Stimulated activated CD8-positive, alpha-beta memory T cell treated with anti-CD3 and anti-CD28 coated beads, Interleukin-7, amount 100 ng/mL, for 1 hour (primary cell): ENCODE measurements at places on chromosomes 11 and 22.
A peak's percentile ranks its signal among the peaks of the same experiment; 100 is the strongest.

GRCh38 chr11:78514922-78515502, 59.7 kb downstream of the NARS2 start:
- DNase-seq = no peak

- DNase-seq = no peak
Measured at GRCh38 chr11:128981254-128981653, 38.6 kb upstream of the TP53AIP1 start.

- DNase-seq = no peak
Measured at GRCh38 chr22:46517255-46517761, 20.1 kb downstream of the CELSR1 start.

DNA sequence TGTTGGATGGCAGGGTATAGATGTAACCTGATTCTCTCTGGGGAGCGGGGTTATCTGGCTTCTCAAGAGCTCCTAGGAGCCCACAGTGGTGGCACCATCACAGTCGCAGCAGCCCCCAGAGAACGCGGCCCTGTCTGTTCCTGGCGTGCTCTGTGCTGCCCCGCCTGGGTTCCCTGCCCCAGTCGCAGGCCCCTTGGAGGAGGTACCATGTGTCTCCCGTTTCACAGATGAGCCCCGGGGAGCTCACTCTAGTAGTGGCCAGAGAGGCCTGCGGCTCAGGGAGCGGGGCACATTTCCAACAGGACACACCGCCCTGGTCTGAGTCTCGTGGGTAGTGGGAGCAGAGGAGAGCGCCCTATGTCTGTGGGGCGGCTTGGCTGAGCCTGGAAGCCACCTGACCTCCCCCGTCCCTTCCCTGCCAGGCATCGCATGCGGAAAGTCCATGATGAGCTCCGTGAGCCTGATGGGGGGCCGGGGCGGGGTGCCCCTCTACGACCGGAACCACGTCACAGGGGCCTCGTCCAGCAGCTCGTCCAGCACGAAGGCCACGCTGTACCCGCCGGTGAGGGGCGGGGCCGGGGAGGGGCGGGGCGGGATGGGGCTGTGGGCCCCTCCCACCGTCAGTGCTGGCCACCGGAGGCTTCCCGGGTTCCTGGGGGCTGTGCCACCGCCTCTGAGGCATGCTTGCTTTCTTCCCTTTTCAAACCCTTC, 21.0 kb upstream of the PPP6R3 start:
- no peak for DNase-seq

DNA sequence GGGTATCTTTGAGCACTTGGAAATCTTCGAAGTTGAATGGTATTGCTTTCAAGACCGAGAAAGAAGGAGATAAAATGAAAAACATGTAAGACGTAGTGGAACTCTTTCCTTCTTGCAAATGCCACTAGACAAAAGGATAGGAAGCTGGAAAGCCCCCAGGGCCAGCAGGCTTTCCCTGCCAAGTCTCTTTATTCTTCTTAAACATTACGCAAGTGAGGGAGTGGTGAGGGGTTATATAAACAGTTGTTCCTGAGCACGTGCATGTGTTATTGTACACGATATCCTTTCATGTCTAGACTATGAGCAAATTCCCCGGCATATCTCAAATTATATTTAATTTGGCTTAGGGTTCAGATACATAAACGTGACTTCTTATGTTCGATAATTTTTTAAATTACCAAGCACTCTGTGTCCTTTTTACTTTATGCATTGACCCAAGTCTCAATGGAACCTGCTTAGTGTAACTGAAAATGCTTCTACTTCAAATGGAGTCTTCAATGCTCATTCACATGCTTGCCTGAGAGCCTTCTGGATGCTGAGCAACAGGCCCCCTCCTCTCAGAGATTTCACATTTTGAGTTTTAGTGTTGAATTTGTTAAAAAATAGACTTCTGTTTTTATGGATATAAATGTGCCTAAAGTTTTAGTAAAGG, 59.0 kb downstream of the PPP2R1B start:
- DNase-seq = no peak

DNA sequence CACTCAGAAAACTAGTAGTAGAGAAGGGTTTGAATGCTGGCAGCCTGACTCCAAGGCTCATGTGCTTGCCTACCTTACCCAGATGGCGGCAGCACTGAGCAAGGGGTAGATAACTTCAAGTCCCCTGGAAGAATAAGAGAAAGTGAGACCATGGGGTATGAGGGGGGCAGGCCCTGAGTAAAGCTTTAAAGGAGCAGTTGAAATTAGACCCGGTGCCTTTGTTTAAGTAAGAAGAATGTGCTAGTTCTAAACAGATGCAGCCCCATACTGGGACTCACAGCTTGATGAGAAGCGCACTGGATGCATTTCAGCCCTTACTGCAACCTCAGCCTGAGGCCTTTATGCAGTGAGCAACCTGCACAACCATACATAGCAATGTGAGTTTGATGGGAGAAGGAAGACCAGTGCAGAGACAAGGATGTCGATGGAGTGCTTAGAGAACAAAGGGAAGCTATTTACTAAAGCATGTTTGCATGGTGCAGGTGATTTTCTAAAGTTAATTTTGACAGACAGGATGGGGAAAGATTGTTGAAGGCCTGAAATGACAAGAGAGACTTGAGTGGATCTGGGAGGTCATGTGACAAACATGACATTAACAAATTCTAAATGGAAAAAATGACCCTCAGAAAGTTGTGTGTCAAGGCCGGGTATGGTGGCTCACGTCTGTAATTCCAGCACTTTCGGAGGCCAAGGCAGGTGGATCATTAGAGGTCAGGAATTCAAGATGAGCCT, 27.1 kb upstream of the TMA7B start:
- no peak for DNase-seq

DNA sequence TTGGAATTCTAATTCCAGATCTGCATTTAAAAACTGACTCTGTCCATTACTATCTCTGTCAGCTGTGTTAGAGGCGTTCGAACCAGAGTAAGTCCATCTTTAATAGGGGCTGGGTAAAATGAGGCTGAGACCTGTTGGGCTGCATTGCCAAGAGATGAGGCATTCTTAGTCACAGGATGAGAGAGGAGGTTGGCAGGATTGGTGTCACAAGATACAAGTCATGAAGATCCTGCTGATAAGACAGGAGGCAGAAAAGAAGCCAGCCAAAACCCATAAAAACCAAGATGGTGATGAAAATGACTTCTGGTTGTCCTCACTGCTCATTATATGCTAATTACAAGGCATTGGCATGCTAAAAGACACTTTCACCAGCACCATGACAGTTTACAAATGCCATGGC, 356.3 kb upstream of the ISX start:
- no peak for DNase-seq

- DNase-seq = no peak
Measured at GRCh38 chr11:70490208-70490607, 91.9 kb downstream of the CTTN start.

DNA sequence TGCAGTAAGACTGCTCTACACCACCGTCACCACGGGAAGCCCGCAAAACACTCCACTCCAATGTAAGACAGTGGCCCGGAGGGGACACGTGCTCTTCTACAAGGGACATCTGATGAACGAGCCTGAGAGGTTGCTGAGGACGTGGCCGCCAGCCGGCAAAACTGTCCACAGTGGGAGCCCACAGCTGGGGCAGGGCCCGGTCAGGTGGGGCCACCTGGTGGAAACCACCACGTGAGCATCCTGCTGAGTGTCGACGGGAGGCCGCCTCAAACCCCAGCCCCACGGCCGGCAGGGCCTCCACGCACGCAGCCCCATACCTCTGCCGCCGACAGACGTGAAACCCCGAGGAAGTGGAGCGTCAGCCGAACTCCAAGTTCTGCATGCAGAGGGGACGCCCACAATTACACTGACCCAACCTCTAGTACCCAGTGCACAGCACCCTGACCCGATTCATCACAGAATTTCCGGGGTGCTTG, 42.6 kb downstream of the BRD1 start:
- DNase-seq = no peak

DNA sequence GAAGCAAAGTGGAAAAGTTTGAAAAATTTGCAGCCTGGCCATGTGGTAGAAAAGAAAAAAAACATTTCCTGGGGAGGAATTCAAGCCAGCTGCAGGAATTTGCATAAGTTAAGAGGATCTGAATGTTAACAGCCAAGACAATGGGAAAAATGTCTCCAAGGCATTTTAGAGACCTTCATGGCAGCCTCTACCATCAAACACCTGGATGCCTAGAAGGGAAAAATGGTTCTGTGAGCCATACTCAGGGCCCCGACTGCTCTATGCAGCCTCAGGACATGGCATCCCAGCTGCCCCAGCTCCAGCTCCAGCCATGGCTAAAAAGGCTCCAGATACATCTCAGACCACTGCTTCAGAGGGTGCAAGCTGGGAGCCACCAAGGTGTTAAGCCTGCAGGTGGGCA, 149.1 kb upstream of the SOX6 start:
- no peak for DNase-seq

- DNase-seq = no peak
Measured at GRCh38 chr11:79437278-79437980, 3.4 kb downstream of the TENM4 start.

DNA sequence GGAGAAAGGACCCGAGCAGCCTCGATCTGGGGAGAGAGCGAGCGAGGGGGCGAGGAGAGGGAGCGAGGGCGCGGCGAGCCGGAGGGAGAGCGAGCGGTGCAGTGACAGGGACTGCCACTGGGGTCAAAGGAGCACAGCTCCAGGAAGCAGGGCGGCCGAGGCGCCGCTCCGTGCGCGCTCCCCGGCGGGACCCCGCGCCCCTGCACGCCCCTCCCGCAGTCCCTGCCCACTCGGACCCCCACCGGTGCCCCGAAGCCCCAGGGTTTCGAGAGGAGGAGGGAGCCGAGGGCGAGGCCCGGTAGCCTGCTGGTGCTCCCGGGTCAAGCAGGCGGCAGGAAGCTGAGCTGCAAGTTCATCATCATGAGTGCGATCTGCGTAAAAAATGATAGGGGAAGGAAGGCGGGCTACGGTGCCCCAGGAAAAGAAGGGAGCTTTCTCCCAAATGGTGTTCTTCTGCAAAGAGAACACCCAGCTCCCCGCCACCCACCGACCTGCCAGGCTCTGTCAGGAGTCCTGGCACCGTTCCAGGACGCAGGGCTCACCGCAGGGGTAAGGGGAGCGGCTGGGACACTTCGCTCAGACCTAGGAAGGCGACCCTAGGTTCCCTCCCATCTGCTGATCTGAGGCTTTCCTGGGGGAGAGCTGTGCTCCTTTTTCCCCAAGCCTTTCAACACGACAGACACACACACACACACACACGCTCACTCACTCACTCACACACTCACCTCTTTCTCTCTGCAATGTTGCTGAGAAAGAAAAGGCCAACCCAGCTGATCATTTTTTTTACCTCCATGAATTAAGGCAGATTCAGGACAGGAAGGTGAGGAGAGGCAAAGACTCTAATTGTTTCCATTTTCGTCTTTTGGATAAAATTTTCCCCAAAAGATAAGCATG, at the start of gene MPPED2:
MPPED2 (minus strand) TSS at position 103 of the 894 bp plus-strand sequence. CDS start 5,980 bp downstream, outside the sequence.
- no peak for DNase-seq

DNA sequence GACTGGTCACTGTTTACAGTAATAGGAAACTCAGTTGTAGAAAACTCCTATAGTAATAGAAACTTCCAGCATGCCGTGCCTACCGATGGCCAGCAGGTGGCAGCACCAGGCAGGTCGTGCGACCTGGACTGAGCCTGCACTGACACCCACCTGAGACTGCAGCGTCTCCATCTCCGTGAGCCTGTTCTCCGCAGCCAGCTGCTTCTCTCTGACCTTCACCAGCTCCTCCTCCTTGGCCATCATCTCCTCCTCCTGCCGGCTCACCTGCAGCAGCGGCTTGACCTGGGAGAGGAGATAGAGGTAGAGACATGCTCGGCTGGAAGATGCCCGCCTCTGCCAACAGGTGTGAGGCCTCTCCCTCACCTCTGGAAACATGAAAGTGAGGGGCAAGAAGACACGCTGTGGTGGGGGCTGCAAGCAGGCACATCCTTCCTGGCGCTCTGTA, 48.5 kb downstream of the APOL1 start:
- DNase-seq = peak; percentile 72

- no peak for DNase-seq
Measured at GRCh38 chr11:35305670-35306382, 113.5 kb downstream of the SLC1A2 start.

GRCh38 chr11:125402435-125402834, 93.6 kb downstream of the FEZ1 start:
- no peak for DNase-seq

GRCh38 chr22:43561415-43562178, 149.8 kb downstream of the MPPED1 start:
- no peak for DNase-seq

GRCh38 chr11:36390963-36391471, 94.9 kb downstream of the PRR5L start:
- DNase-seq = no peak

- no peak for DNase-seq
Measured at GRCh38 chr11:69896250-69896649, 77.0 kb upstream of the FGF3 start.

DNA sequence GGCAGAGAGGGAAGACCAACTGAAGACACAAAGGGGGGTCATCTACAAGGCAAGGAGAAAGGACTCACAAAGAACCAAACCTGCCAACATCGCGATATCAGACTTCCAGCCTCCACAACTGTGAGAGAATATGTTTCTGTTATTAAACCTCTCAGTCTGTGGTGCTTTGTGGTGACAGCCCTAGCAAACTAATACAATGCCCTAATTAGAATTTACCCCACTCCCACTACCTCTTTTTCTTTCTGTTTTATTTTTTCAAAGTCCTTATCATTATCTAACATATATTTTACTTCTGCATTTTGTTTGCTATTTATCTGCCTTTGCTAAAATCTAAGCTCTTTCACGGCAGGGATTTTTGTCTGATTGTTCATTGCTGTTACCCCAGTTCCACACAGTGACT, 2.5 kb upstream of the OR52D1 start:
- DNase-seq = no peak

GRCh38 chr22:46102752-46103151, 47.6 kb upstream of the PPARA start:
- DNase-seq = no peak

GRCh38 chr22:20804650-20805049, 30.7 kb downstream of the SERPIND1 start:
- DNase-seq = no peak

GRCh38 chr11:2149864-2150847, 10.9 kb downstream of the INS start:
- DNase-seq = no peak

- no peak for DNase-seq
Measured at GRCh38 chr11:16871368-16871767, 132.9 kb downstream of the C11orf58 start.

- no peak for DNase-seq
Measured at GRCh38 chr22:23500508-23501260, 79.4 kb downstream of the IGLL1 start.

GRCh38 chr11:134637091-134638015, 225.3 kb upstream of the B3GAT1 start:
- DNase-seq = no peak

GRCh38 chr11:40975076-40975475, 484.4 kb downstream of the LRRC4C start:
- no peak for DNase-seq

DNA sequence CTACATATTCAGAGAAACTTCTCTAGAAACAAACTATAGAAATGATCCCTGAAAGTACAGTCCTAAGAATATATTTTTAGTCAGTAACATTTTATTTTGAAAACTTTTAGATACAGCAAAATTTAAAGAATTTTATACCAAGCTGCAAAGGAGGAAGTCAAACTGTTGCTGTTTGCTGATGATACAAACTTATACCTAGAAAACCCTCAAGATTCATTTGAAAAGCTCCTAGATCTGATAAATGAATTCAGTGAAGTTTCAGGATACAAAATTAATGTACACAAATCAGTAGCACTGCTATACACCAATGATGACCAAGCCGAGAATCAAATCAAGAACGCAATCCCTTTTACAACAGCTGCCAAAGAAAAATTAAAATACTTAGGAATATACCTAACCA, 10.1 kb downstream of the ZBTB44 start:
- no peak for DNase-seq

GRCh38 chr11:85672105-85672902, 7.4 kb upstream of the CREBZF start:
- no peak for DNase-seq
